ENCODE measurements at places on chromosomes 7 and 10. TPM values are rescaled to one million over a fixed set of nuclear protein-coding genes. Genes with fewer than 3 reads are reported as not detected.

- H3K27me3 ChIP-seq: no peaks in the 10 kb centered on the region
- H3K4me3 ChIP-seq: no peak overlapping the region
- H3K4me1 ChIP-seq: peaks cover 17% of the 10 kb centered on the region
- no peaks in the 10 kb centered on the region for H3K36me3 ChIP-seq
- no peak overlapping the region for H3K27ac ChIP-seq
Observed at GRCh38 chr7:46150202-46150601, 229.1 kb upstream of the IGFBP3 start.

GRCh38 chr10:71533936-71534335, 137.2 kb downstream of the CDH23 start:
- DNase-seq: no peak
- H3K4me1 ChIP-seq: no peaks in the 10 kb centered on the region
- H3K27me3 ChIP-seq: peaks cover 31% of the 10 kb centered on the region
- H3K27ac ChIP-seq: no peak overlapping the region
- H3K36me3 ChIP-seq: no peaks in the 10 kb centered on the region
- no peak overlapping the region for H3K4me3 ChIP-seq

DNA sequence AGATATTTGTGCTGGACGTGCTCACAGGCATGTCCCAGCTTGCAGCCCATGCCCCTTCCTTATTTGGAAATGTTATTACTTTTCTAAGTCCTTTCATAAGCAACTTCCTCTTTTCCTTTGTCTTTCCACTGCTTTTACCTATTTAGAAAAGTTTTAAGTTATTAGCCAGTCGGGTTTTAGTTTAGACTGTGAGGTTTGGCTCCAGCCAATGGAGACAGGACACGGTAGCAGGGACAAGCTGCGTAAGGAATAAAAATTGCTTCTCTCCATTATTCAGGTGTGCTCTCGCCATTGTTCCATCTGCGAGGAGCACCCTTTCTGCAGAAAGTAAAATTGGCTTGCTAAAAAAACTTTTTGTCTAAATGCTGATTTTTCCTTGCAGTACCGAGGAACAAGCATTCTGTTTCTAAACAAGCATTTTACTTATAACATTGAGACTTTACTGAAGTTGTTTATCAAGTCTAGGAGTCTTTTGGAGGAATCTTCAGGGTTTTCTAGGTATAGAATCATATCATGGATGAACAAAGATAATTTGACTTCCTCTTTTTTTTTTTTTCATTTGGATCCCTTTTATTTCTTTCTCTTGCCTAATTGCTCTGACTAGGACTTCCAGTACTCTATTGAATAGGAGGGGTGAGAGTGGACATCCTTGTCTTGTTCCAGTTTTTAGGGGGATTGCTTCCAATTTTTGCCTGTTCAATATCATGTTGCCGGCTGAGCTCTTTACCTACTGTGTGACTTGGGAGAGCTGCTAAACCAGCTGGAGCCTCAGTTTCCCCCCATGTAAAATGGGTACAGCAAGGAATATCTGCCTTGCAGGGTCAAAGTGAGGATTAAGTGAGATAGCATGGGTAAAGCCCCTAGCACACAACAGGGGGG, 63.8 kb downstream of the ALOX5 start:
- H3K4me1 ChIP-seq: peaks cover 3% of the 10 kb centered on the region
- H3K4me3 ChIP-seq: no peak overlapping the region
- no peak for DNase-seq
- peaks cover 9% of the 10 kb centered on the region for H3K27me3 ChIP-seq
- H3K27ac ChIP-seq: no peak overlapping the region
- H3K36me3 ChIP-seq: no peaks in the 10 kb centered on the region

DNA sequence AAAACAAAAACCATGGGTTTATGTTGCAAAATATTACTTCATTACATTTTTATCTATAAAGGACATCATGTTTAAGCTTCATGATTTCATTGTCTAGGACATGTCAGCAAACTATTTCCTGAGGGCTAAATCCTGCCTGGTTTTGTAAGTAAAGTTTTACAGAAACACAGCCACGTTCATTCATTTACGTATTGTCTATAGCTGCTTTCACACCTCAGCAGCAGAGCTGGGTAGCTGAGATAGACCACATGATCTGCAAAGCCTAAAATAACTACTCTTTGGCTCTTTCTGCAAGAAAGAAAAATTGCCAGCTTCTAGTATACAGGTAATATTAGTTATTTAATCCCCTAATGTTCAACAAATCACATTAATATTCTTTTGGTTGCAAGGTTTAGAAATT, 12.7 kb upstream of the PIP4K2A start:
- H3K4me3 ChIP-seq: no peak overlapping the region
- no peaks in the 10 kb centered on the region for H3K36me3 ChIP-seq
- DNase-seq: no peak

DNA sequence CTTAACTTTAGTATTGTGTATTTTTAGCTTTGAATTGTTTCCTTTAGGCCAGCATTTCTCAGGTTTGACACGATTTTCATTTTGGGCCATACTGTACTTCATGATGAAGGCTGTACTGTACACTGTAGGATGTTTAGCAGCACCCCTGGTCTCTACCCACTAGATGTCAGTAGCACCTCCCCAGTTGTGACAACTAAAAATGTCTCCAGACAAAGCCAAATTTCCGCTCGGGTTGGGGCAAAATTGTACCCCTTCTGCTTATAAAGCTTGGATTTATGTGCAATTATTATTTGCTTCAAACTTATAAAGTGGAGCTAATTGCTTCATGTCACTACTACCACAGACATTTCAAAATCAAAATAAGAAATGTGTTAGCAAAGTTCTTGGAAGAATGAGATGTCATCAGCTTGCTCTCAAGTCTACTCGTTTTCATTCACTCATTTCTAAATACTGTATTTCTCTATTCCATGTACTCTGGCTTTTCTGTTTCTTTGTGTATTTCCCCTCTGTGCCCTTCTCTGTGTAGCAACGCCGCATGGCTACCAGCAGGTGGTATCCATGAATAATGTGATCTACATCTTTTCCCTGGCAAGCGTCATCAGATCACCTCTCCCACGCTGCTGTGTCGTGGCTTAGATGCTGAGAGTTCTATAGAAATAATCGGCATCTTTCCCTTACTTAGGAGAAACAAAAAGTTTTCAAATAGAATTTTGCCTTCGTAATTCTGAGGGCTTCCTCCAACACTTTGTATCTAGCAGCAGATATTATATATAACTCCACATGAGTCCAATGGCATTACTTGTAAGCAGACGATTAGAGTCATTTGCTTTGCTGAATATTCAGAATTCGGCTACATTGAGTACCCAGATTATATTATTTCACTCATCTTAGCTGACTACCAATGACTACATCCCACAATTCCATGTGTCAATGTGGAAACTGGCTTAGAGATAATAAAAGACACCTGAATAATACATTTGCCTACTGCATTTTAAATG, 47.8 kb upstream of the CALCR start:
- H3K4me3 ChIP-seq: no peak overlapping the region
- DNase-seq: peak; percentile 8
- no peaks in the 10 kb centered on the region for H3K27me3 ChIP-seq
- H3K36me3 ChIP-seq: no peaks in the 10 kb centered on the region
- H3K4me1 ChIP-seq: no peaks in the 10 kb centered on the region

- H3K27ac ChIP-seq: 0 out of 2 replicates have a peak overlapping the region, but pooled peaks have one; percentile 5
- H3K4me3 ChIP-seq: no peak overlapping the region
- no peaks in the 10 kb centered on the region for H3K27me3 ChIP-seq
- peak; percentile 74 for DNase-seq
- H3K36me3 ChIP-seq: no peaks in the 10 kb centered on the region
Observed at GRCh38 chr10:76432016-76433012, 1000.9 kb downstream of the LRMDA start.

- H3K36me3 ChIP-seq: no peaks in the 10 kb centered on the region
- DNase-seq: no peak
- no peak overlapping the region for H3K27ac ChIP-seq
- no peak overlapping the region for H3K4me3 ChIP-seq
Observed at GRCh38 chr7:77320137-77320536, 96.0 kb downstream of the GSAP start.

DNA sequence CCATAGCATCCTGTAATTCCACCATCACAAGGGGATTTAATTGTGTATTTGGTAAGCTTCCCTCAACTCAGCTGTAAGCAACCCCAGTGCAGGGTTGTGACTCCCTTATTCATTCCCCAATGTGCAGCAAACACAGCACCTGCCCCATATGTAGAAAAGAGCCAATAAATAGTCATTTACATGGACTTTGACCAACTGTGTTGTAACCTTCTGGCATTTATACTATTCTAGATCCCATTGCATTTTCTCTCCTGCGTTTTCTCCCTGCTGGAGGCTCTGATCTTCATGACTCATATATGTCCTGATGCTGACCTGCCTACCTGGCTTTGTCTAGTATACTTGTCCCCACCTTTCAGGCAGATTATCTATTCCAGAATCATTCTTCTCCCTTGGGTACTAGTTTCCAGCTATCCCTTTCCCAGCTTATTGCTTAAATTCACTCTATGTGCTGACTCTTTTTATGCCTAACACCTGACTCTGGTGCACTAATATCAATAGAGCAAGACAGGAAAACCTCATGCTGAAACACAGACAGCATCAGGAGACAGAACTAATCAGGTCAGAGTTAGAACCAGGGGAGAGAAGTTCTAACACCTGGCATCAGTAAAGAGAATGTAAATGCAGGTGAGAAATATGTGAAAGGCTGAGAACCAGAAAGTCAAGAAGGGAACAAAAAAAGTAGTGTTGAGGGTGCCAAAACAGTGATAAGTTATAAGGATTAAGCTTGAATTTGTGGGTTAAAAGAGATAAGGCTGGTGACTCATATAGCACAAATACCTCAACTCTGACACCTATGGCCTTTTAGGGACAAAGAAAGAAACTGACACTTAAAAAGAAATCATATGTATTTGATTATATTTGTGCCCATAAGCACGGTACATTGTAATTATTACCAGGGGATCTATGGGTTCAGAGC, 402.7 kb downstream of the IPMK start:
- no peak overlapping the region for H3K27ac ChIP-seq
- no peaks in the 10 kb centered on the region for H3K36me3 ChIP-seq
- H3K27me3 ChIP-seq: no peaks in the 10 kb centered on the region
- no peak overlapping the region for H3K4me3 ChIP-seq
- DNase-seq: no peak

The NFKB2 gene
- 34.7 TPM for polyA plus RNA-seq

The MOSPD3 gene
- polyA plus RNA-seq: 23.2 TPM

The ASAH2B gene
- 2.7 TPM for polyA plus RNA-seq

The PODXL gene
- 3.8 TPM for polyA plus RNA-seq

Data from IMR-90 (cell line).